Suppressor macrophage treated with lipopolysaccharide for 4 hours (primary cell): ENCODE measurements at places on chromosomes 11 and 22.

GRCh38 chr11:73716153-73717056 lies 44.5 kb downstream of the RAB6A start:
- DNase-seq, result peak; percentile 57

DNA sequence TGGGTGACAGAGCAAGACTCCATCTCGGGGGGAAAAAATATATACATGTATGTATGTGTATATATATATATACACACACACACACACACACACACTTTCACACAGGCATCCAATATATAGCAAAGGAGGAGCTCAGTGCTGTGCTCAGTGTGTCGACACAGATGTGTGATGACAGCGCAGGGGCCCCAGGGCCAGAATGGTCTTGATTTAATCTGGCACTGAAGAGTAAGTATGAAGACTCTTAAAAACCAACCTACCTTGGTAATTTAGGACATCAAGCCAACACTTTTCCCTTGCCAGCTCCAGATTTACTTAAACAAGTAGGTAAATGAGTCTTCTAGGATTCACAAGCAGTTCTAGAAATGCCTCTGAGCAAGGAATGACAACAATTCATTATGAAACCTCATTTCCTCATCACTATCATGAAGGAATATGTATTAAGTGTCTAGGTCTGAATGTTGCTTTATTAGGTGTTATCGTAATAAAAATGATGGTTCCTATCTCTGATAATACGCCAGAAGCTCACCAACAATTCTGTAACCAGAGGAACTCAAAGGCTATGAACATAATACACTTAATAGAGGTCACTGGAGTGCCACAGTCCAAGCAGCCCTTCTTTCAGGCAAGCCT lies 71.5 kb downstream of the SGSM3 start:
- DNase-seq, result no peak

DNA sequence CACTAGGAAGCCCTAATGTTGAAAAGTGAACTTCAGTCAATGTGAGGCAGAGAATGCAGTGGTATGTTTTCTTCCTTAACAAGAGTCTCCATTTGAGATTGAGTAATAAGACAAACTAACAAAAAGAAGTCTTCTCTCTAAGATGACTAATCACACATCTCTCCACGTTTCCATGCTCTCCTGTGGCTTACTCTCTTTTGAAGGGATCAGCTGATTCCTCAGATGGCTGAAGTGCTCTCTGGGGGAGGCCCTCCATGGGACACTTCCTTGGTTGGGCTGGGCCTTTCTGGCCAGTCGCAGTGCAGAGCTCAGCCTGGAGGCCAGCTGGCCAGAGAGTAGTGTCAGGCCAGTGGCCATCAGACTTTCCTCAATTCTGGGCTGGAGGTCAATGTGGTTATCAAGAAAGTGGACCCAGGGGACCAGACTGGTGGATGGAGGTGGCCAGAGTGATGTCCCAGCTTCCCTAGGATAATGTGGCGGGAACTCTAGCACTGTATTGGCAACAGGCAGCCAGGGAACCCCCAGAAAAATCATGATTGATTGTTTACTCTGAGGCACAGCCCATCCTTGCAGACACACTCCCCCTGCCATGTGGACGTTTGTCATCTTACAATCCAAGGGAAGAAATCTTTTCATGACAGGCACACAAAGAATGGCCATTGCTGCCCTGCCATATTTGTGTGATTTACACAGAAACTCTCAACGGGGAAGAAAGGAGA lies 14.5 kb downstream of the CSRP3 start:
- DNase-seq, result no peak

GRCh38 chr11:110587972-110588371 lies 124.3 kb downstream of the ARHGAP20 start:
- no peak for DNase-seq

- DNase-seq, result no peak
Measured at GRCh38 chr11:28632338-28632737, 524.1 kb downstream of the METTL15 start.

DNA sequence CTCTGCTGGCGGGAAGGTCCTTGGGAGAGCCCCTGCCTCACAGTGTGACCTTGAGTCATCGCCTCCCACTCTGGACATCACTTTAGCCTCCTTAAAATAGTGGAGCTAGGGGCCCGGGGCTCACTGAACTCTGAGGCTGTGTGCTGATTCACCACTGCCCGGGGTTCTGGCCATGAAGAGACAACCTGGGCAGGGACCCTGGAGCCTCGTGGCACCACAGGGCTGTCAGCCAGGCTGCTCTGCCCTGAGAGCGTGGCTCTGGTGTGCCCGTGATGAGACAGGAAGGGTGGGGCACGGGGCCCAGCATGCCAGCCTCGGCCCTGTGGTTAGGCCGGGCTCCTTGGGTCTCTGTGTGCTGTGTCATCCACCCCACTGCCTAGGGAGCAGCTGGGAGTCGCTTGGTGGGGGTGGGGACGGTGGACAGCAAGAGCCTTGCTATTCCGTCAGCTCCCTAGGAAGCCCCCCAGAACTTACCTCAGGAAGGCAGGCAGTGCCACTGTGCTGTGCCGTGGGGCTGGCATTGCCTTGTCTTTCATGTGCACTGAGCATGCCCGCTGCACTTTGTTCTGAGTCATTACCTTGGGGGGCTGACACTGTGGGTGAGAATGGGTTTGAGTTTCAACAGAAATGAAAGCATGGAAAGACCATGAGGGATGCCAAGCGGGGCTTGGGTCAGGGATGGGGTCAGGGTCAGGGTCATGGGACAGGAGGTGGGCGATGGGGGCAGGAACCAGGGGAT lies 31.7 kb downstream of the TPCN2 start:
- DNase-seq, result peak; percentile 85

- DNase-seq, result no peak
Measured at GRCh38 chr11:69484427-69485259, 3.2 kb downstream of the LINC01488 start.

DNA sequence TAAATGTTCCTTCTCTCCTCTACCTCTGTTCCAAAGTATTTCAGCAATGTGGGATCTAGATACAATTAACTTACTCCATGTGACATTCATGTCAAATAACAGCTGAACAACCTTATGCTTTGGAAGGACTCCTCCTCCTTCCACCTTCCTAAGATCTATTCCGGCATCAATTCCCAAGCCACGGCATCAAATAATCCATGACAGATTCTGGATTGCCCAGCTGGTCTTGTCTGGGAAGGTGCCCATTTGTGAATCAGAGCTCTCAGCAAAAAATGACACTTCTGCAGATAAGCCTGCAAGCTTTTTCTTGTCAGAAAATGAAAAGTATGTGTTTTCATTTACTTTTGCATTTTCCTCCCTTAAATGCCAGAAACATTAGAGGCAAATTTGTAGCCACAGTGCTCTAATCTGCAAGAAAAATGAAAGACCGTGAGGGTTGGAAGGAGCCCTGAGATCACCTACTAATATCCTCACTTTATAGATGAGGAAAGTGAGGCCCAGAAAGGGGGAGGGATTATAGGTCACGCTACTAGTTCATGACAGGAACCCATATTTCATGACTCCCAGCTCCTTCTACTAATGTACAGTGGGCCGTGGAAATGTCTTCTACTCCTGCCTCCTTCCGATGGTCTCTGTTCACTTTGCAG lies 124.0 kb downstream of the ME3 start:
- no peak for DNase-seq

DNA sequence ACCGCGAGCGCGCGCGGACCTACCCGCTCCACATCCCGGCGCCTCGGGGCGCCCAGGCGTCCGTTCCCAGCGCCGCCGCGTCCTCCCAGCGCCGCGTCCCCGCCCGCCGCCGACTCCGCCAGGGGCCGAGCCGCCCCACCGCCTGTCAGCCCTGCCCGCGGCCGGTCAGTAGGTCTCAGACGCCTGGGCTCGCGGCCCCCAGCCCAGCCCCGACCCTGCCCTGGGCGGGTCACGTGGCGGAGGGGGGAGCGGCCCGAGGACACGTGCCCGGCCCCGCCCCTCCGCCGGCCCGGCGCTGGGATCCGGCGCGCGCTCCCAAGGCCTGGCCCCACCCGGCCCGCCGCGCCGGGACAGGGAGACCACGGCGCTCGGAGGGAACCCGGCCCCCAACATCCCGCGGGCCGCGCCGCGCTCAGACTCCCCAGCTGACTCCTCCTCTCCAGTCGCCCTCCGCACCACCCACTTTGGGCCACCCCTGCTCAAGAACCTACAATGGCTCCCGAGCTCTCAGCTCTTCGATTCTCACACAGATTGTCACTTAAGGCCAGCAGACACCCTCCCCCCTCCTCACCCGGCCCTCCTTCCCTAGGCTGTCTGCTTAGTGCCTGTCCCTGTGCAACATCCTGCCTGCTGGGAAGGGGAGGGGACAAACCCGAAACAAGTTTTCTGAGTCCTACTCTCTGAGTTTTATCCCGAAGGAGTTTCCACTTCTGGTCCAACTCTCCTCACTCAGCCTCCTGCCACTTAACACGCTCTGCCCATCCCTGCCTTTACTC lies at the start of gene RAB3IL1:
RAB3IL1 (minus strand) TSS at position 233 of the 776 bp plus-strand sequence; CDS start at position 34, 199 bp downstream.
- DNase-seq, result peak; percentile 58

GRCh38 chr11:60777572-60777971 lies 7.6 kb upstream of the MS4A10 start:
- DNase-seq, result no peak

DNA sequence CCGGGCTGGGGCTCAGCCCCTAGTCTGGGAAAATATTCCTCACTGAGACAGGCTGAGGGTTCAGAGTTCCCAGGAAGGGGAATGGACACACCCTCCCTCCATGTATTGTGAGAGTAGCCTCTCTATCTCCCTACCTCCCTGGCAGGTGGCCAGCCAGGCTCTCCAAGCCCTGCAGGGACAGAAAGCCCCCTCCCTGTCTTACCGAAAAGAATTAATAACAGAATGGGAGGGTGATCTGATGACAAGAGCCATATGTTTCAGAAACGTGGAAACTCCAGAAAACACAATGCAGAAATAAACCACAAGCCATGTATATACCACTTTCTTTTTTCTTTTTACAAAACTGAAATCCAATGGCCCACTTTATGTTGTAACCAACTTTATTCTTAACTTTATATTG lies 140.0 kb downstream of the CHST1 start:
- DNase-seq, result peak; percentile 36

GRCh38 chr11:120357620-120358019 lies 21.4 kb downstream of the ARHGEF12 start:
- no peak for DNase-seq

DNA sequence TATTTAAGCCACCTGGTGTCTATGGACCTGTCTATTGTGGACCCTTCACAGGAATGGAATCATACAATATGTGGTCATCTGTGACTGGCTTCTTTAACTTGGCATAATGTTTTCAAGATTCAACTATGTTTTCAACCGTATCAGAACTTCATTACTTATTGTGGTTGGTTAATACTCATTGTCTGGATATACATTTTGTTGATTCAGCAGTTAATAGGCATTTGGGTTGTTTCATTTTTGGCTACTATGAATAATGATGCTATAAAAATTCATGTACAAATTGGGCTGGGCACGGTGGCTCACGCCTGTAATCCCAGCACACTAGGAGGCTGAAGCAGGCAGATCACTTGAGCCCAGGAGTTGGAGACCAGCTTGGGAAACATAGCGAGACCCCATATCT lies 2.5 kb upstream of the RAPSN start:
- DNase-seq, result no peak

DNA sequence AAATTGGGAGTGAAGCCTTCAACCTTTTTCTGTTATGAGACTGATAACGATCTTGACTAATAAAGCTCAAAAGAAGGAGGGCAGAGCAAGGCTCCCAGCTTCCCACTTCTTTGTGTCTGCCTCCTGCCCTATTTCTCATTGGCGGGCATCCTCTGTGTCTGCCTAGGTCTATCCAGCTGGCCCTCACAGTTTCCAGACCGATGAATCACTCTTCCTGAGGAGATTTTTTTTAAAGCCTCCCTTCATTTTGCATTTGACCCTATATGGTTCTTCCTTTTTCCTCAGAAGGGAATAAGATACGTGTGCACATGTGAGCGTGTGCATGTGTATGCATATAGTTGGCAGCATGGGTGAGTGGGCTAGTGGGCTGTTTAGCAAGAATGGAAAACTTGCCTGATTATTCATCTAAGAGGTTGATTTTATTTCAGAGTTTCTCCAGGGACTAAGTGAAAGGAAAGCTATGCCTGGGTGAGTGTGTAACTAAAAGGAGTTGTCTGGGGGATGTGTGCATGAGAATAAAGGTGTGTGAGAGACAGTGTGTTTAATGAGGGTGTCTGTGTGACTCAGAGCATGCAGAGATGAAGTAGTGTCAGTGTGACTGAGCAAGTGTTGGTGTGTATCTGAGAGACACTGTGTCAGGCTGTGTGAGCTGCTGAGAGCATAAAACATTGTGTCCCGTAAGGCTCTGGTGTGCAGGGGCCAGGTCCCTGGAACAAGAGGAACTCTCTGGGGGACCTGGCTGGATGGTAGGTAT lies 12.2 kb downstream of the PHLDB1 start:
- peak; percentile 92 for DNase-seq

DNA sequence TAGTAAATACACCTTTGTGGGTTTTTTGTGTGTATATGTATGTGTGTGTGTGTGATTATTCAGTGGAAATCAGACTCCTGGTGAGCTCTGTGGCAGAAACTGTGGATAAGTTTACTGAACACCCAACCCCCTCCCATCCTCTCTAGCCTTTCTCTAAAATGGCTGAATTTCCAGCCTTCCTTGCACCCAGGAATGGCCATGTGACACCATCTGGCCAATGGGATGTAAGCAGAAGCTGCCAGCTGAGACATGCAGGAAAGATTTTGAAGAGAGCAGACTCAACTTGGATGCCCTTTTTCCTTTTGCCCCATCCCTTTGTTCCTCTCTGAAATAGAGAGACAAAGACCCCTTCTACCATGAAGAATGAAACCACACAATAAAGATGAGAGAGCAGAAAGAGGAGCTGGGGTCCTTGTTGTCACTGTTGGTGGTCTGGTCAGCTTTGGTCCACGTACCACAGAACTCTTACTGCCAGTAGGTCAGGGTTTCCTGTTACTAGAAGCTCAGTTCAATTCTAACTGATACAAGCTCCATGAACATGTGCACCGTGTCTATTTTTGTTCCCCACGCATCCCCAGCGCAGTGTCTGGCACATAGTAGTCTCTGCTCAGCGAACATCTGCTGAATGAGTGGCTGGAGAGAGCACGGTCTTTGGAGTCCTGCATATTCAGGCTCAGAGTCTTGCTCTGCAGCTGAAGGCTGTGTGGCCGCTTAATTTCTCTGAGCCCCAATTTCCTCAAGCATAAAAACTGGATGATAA lies 57.5 kb downstream of the SEZ6L start:
- DNase-seq, result no peak

DNA sequence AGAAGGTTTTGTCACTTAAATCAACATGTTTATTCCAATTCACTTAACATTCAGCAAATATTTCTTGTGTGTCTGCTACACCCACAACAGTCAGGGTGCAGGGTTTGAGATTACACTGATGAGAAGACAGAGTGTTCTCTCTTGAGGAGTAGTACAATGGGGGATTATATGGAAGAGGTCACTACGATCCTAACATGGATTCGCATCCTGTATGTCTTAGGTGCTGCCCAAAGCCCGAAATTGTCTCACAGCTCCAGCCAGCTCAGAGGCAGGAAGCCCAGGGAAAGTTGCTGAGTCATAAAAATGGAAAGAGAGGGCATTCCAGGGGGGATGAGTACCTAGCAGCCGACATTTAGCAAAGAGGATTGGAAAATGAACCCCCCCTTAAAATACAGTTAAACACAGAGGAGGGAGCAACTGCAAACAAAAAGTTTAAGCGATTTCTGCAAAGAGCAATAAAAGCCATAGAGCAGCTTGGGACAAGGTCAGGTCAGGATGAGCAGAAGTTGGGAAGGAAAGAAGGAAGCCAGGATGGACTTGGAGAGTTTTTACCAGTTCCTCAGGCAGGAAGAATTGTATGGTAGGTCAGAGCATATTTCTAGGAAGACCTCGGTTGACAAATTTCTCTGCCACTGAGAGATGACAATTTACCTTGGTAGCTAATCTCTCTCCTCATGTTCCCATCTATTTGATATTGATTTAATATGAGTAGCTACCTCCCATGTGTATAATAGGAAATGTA lies 49.5 kb downstream of the IGLL5 start:
- no peak for DNase-seq

- DNase-seq, result no peak
Measured at GRCh38 chr11:18016789-18017188, 3.9 kb upstream of the SERGEF start.
